Lung microvascular endothelial cell (primary cell): ENCODE measurements at places on chromosomes 6 and 20.

DNA sequence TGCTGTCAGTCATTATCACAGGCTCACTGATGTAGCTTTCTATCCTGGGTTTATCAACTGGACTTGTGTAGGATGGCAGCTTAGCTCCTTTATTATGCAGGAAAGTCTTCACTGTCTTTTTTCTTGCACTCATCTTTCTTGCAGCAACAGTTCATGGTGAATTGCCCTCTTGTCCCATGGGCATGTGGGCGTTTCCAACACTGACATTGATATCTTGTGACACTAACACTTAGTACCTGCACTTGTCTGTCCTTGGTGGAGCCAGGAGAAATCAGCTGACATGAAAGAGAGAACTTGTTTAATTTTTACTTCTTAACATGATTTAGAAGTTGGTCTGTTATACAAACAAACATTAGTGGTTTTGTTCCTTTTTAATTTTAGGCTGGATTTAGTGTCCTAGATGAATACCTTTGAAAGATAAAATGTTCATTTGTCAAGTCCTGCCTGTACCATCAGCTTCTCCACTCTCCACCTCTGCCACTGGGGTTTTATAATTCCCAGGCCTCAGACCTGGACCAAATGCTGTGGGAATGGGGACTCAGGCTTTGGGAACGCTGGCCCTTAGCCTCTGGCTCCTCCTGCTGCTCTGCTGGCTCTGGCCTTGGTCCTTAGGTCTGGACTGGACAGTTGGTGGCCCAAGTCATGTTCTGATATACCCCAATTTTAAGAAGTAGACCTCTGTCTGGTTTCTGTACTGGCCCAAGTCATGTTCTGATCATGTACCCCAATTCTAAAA is 161.0 kb upstream of the LAMP5 start:
- no peak for DNase-seq

- DNase-seq = no peak
Observed at GRCh38 chr6:27767851-27768250, 144.3 kb downstream of the OR2B2 start.

GRCh38 chr6:6742535-6742934 is 154.0 kb downstream of the LY86 start:
- DNase-seq = no peak

DNA sequence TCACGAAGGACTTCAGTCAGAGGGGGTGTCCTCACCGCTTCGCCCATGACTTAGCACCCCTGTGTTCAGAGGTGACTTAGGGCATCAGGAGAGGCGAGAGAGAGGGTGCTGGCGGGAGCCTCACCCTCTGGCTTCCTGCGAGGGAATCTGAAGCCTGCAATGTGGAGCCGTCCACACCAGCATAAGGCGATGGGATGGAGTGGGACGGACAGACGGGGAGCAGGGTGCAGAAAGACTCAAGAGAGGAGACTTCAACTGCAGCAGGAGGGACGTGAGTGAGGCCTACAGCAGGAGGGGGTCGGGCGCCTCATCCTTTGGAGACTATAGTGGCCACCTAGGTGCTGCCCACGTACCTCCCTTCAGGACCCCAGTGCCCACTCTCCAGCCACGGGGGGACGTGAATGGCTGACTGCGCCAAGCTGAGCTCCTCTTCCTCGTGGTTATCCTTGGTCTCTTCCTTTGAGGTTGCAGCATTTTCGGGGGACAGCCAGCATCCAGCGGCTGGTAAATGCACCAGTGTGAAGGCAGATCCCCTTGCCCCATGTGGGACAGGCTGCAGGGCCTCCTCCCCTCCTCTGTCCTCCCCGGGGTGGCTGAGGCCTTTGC is 26.9 kb upstream of the MLN start:
- no peak for DNase-seq

DNA sequence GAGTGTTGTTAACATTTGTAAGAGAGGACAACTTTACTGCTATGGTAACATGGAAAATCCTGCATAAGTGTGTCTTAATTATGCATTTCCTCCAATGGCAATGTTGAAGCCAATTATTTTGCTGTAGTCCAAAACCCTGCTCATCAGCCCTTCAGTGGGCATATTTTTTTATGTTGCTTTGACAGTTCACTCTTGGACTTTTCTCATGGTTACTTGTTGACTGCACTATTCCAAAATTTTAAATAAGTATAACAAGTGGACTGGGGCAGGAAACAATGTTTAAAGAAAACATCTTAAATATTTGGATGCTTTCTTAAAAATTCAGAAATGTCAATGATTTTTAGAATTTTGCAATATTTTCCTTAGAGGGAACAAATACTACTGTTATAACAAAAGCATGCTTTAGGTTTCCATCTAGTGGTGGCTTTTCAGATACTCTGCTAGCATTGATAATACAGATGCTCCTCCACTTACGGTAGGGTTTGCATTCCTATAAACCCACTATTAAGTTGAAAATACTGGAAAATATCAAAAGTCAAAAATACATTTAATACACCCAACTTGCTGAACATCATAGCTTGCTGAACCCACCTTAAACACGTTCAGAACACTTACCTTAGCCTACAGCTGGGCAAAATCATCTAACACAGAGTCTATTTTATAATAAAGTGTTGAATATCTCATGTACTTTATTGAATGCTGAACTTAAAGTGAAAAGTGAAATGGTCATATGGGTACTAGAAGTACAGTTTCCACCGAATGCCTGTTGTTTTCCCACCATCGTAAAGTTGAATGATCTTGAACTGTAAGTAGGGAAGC is 86.4 kb downstream of the ADGRG6 start:
- DNase-seq = peak; percentile 74
